ENCODE measurements at places on chromosomes 11 and 22.

DNA sequence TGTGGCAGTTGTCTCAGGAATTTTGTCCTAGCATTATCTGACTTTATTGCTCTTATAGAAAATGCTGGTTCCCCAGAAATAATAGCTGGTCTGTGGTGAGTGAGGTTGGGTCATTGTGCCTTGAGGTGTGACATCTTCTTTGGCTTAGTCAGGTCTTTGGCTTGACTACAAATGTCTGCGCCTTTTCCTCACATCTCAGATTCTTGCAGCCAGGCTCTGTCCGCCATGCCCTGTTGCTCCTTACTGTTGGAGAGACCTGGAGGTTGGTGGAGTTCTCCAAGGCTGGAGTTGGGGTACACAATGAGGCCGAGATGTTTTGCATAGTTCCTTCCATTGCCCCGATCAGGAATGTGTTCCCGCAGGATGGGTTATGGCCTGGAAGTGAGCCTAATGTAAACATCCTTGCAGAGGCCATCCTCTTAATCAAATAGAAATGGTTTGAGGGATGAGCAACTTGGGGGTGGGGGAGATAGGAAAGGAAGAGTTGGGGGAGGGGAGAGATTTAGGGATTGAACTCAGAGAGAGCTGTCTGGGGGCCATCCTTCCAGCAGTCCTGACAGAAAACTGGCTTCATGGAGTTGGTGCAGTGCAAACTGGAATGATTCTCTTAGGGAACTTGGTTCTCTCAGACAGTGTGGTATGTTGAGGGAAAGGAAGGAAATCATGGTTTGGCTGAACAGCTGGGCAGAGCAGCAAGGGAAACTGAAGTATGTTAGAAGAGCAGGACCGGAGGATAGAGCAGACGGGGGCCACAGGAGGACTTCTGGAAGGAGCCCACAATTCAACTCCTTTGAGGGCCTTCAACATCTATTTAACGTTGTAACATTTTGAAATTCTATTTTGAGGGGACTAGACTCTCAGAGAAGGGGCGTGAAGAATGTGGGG is 49.9 kb downstream of the ZBTB16 start:
- DNase-seq, result no peak

DNA sequence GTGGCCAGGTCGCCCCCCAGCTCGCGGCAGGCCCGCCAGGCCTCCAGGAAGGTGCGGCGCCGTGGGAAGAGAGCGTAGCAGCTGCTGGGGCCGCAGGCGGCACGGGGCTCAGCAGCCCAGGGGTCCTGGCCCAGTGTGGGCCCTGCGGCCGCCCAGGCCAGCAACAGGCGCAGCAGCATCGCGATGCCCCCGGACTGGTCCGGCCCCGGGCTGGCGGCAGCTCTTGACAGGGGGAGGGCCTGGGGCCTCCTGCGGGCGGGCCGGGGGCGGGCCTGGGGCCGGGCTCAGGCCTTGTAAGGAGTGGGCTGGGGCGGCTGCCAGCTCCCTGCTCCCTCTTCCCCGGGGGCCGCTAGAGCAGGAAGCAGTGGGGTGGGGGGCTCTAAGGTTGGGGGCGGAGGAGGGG is at the start of gene CD248:
CD248 (minus strand) TSS at position 196 of the 403 bp plus-strand sequence; CDS start at position 179, 17 bp downstream.
- DNase-seq, result no peak

GRCh38 chr11:106625566-106625965 is 392.7 kb downstream of the GUCY1A2 start:
- no peak for DNase-seq

- no peak for DNase-seq
Measured at GRCh38 chr22:29503811-29504372, 23.9 kb downstream of the NEFH start.

GRCh38 chr11:116396331-116396730 is 376.5 kb downstream of the BUD13 start:
- DNase-seq, result no peak

DNA sequence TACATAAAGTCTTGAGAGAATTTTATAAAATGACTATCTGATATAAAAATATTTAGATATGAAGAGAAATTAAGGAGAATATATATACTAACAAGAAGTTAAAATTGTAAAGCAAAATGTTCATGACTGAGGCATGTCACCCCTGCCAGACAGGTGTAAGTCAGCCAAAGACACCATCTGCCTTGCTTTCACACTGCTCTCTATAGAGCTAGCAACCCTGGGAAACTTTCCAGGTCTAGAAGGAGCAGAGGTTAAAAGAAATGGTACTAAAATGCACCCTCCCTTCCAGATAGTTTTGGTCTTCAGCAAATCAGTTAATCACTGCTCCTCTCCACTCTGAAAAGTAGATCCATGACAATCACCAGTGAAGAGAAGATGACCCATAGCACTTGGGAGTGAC is 16.5 kb downstream of the PPP2R1B start:
- no peak for DNase-seq

GRCh38 chr11:87330187-87330601 is 292.5 kb downstream of the TMEM135 start:
- DNase-seq, result no peak

GRCh38 chr11:118212781-118213191 is 12.0 kb downstream of the JAML start:
- DNase-seq, result no peak

GRCh38 chr11:47336595-47336994 is 15.9 kb downstream of the MYBPC3 start:
- no peak for DNase-seq
